ENCODE measurements at places on chromosomes 12 and 14.

GRCh38 chr12:78880078-78880477 is 15.5 kb downstream of the SYT1 start:
- no peak for DNase-seq

GRCh38 chr14:97021001-97021400 is 223.8 kb downstream of the VRK1 start:
- no peak for DNase-seq

- DNase-seq: no peak
Measured at GRCh38 chr12:91316161-91316906, 133.7 kb upstream of the DCN start.

- no peak for DNase-seq
Measured at GRCh38 chr12:48985475-48985897, 7.4 kb downstream of the WNT1 start.

DNA sequence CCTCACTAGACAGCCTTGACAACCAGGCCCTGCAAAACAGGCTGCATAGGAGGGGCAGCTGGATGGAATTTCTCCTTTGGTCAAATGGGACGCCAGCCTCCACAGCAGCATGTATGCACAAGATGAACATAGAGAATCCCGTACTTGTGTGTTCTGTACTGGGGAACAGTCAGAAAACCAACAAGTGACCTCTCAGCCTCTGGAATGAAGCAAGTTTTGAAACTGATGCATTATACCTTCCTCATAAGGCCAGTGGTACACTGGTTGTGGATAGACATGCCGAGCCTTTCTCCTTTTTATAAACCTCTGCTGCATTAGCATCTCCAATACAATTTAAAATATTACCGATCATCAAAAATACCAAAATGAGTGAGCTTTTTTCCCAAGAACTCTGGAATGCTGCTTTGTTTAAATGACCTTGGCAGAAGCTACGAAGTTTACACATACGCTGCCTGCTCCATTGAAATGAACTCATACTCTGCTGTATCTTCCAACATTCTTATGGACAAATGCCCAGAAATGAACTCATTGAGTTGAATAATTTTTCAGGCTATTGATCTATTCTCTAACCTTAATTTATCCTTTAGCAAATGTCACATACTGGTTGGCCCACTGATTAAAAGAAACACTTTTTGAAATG is 47.6 kb upstream of the FERMT2 start:
- DNase-seq: no peak

DNA sequence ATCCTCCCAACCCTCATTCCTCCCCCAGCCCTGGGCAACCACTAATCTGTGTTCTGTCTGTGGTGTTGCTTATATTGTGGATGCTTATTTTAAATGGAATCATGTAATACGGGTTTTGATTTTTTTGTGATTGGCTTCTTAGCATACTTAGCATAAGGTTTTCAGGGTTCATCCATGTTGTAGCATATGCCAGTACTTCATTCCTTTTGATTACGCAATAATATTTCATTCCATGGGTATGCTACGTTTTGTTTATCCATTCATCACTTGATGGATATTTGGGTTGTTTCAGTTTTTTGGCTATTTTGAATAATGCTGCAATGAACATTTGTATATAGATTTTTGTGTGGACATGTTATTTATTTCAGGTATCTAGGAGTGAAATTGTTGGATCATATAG is 82.9 kb downstream of the TSPAN9 start:
- no peak for DNase-seq

- no peak for DNase-seq
Measured at GRCh38 chr12:10395390-10395998, 5.7 kb upstream of the KLRK1 start.

DNA sequence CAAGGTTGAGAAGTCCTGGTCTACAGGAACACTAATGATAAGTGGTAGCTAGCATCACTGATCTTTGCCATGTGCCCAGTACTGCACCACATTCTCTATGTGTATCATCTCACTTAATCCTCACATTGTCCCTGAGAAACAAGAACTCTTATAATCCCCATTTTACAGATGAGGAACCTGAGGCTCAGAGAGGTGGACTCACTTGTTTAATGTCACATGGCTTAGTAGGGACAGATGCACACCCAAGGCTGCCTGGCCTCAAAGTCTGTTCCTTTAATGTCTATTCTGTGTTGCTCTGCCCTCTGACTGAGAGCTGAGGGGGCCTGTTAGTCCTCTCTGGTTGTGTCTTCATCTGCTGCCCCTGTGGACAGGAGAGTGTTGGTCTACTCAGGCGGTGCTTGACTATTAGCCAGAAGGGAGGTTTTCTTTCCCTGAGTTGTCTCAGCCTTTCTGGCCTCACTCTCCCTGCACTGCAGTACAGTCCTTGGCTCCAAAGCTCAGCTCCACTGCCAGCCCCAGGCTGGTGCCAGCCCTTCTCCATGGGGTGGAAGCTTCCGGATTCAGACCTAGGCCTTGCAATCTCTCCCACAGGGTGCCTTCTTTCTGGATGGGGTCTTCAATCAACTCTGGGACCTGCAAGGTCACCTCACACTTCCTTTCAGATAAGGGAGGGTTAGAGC is 4.9 kb upstream of the DYNLL1 start:
- DNase-seq: no peak

DNA sequence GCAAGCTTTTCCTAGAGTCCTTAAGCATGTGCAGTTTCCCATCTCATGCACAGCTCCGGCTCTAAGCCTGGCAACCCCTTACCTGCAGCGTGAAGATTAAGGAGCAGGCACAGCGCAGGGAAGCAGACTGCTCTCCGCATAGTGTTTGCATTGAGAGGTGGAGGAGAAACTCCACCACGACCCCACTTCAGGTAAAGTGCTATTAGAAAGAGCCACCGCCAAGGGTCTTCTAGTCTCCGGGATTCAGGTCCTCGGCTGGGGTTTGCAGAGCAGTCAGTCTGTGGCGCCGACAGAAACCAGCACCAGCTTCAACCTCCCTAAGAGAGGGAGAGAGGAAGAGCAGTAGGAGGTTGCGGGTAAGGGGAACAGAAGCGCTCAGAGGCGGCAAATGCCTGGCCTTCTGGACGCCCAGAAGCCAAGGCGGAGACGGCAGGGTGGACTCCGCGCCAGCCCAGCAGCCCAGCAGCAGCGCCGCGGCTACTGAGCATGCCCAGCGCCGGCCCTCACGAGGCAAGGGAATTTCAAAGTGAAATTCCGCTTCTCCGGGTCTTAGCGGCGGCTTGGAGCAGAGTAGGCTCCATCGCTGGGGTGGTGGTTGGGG is at the start of gene PTPRR:
PTPRR (minus strand) TSS at position 488 of the 601 bp plus-strand sequence; CDS start at position 140, 348 bp downstream.
- peak; percentile 52 for DNase-seq

DNA sequence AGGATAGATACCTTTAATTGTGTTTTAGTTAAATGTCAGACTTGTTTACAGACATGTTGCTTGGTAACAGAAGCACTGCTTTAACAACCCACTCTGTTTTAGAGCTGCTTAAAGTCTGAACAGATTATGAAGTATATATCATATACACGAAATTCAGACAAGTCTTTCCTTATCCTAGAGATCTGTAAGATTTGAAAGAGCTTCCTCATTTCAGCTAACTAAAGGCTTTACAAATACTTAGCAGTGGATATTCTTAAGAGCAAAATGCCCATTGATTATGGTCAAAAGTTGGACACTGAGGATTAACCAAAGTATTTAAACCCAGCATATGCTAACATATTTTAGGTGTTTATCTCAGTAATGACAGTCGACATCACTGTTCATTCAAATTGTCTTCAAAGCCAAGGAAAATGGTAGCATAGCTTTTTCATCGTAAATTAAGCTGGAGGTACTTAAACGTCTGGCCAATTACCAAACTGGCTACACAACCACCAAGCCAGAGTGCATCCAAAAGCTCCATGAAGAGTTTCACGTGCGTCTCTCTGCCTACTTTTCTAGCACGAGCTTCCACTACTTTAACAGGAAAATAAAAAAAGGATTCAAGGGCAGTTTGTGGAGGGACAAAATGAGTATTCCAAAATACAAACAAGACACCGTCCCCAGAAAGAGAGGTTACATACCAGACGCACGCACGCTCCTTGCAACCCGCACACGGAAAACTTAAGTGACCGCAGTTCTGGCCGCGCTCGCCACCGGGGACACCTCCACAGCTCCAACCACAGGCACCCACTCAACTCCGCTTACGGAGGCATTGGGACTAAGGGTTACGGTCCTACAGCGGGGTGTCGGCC is 565 bp downstream of the CEP83 start:
- DNase-seq: peak; percentile 16

- peak; percentile 72 for DNase-seq
Measured at GRCh38 chr12:6766651-6767349, 637 bp downstream of the PTMS start.

GRCh38 chr12:85531341-85531740 is 251.3 kb downstream of the ALX1 start:
- DNase-seq: no peak

GRCh38 chr14:71338153-71338552 is 430.9 kb downstream of the PCNX1 start:
- DNase-seq: no peak

GRCh38 chr12:62731055-62731820 is 203.7 kb downstream of the PPM1H start:
- DNase-seq: no peak

DNA sequence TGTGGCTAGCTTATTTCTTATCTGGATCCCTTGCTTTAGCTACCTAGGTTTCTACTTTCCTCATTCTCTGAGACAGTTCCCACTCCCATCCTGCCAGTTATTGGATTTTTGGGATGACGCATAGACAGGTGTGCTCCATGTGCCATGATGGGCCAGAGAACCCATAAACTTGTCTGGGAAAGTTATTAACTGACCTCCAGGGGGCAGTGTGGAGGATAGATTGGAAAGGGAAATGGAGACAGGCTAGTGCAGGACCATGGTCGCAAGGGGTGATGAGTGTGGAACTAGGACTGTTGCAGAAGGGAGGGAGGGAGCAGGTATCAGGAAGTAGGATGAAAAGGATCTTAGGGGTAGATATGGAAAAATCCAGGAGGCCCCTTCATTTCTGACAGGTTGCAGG is 80.3 kb downstream of the ESRRB start:
- peak; percentile 62 for DNase-seq

DNA sequence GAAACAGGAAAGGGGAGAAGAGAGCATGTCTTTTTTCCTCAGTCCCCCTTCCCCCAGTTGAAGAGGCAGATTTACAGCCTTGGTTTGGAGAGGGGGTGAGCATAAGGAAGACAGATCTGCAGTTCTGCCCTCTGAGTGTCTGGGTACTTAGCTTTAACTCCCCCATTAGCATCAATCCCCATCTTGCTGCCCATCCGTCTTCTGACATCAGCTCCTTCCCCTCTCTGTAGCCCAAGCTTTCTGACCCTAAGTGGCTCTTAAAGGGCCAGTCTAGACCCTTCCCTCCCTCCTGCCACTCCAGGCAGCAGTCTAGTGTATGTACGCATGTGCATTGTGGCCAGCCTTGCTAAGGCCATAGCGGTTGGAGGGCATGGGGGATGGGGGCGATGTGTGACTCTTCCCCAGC is 7.3 kb downstream of the GPR84 start:
- no peak for DNase-seq

- no peak for DNase-seq
Measured at GRCh38 chr14:86675059-86675458, 1145.1 kb downstream of the FLRT2 start.

GRCh38 chr12:122421821-122422729 is at the start of gene CLIP1:
Gene CLIP1 (minus strand): TSS chr12:122422669. CDS start chr12:122380452, 42,217 bp downstream.
- peak; percentile 13 for DNase-seq

DNA sequence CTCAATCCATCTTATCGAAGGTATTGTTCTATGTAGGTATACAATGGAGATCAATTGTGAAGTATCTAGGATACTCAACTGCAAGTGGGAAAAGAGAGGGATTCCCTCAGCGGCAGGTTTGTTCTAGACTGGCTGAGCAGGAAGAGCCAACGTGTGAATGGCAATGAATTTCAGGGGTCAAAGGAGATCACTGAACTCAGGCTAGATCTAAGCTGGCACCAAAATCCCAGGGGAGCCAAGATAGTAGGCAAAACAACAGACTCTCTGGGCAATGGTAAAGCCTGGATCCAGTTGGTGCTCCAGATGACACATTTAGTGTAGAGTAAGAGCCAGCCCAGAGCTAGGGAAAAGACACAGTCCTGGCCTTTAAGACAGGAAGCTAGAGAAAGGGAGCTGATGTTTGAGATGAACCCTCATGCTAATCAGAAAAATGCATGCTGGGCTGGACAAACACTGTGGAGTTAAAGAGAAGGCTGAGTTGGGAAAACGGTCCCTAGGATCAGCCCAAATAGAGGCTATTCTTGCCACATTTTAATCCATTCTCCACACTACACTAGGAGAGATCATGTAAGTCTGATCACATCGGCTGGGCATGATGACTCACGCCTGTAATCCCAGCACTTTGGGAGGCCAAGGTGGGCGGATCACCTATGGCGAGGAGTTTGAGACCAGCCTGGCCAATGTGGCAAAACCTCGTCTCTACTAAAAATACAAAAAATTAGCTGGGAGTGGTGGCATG is 45.6 kb downstream of the EFCAB11 start:
- no peak for DNase-seq

GRCh38 chr12:10097521-10097920 is 1.3 kb downstream of the CLEC1A start:
- DNase-seq: no peak

- DNase-seq: no peak
Measured at GRCh38 chr12:123895451-123895850, 77.2 kb downstream of the CCDC92 start.

- no peak for DNase-seq
Measured at GRCh38 chr12:43795716-43796280, 10.3 kb downstream of the TWF1 start.

- DNase-seq: peak; percentile 93
Measured at GRCh38 chr14:105193916-105194782, 13.0 kb upstream of the NUDT14 start.

- no peak for DNase-seq
Measured at GRCh38 chr14:94480809-94481208, 4.8 kb upstream of the SERPINA9 start.

GRCh38 chr14:64212666-64213065 is 81.5 kb downstream of the ESR2 start:
- no peak for DNase-seq

GRCh38 chr12:112352921-112353320 is 29.3 kb downstream of the HECTD4 start:
- no peak for DNase-seq

- DNase-seq: peak; percentile 31
Measured at GRCh38 chr14:49892301-49892635, 614 bp upstream of the ARF6 start.

- no peak for DNase-seq
Measured at GRCh38 chr12:121508533-121508932, 72.3 kb downstream of the KDM2B start.

DNA sequence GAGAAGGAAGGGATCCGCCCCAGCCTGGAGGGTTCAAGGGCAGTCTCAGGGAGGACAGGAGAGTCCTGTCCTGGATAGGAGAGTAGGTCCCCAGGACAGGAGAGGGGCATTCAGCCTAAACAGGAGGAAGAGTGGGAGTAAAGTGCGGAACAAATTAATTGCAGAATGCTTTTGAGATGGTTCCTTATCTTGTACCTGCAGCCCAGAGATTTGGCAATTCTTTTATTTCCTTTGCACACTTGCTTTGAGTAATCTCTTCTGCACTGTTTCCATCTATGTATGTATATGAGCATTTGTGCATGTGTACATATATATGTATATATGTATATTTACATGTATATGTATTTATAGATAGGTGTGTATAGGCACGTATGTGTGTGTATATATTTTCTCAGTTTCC is 22.7 kb downstream of the PLEK2 start:
- DNase-seq: no peak
